Naive thymus-derived CD4-positive, alpha-beta T cell (primary cell): ENCODE measurements at places on chromosomes 5 and 9.

GRCh38 chr5:133824661-133825254, 143.7 kb downstream of the C5orf15 start:
- no peak for DNase-seq

DNA sequence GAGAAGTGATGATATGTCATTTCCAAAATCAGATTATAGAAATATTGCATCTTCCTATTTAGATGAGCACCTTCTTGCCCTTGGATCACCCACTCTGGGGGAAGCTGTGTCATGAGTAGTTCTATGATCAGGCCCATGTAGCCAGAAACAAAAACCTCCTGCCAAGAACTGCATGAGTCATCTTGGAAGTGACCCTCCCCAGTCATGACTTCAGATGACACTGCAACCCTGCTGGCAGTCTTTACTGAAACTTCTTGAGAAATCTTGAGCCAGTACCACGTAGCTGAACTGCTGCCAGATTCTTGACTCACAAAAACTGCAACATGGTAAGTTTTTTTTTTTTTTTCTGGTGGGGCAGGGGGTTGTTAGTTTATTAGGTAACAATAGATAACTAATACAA, 439.6 kb upstream of the PTGER4 start:
- DNase-seq: no peak

DNA sequence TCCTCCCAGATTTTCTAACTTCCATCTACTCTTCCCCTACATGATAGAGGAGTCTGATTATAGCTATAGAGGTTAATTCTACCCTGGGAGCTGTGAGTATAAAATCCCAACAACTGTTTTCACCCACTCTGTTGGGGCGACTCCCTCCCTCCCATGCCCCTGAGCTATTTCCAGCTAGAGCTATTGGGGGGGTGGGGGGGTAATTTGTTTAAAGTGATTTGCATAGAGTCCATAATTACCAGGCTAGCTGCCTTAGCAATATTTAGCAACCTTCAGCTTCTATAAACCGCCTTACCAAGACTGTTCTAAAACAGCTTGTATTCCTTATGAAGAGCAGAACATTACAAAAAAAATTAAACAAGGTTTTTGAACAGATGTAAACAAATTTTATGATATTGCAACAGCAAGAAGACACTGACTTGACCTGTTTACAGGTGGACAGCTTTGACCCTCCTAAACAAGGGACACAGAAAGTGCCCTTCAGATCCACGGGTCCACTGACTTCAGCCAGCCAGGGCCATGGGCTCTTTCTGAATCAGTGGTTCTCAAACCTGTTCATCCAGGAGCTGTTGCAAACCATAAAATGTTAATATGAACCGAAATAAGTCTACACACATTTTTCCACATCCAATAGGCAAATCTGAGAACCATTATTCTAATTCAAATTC, 98.2 kb downstream of the OTULIN start:
- DNase-seq: no peak

GRCh38 chr9:116953271-116953670, 266.2 kb downstream of the TRIM32 start:
- no peak for DNase-seq

DNA sequence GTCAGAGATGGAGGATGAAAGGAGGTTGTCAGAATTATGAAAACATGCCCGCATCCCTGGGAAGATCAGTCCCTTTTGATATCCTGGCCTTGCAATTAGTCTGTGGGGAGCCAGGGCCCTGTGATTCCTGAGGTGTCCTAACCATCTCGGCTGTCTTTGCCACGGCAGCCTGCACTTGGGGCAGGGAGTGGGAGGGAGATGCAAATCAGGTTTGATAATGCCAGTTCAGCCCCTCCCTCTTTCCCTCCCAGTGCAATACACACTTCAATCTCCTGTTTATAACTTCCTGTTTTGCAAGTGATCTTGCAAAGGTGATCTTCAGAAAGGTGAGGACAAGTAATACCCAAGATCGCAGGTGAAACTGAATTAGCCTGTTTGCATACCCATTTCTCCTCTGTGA, 114.0 kb upstream of the ALDH1B1 start:
- DNase-seq: no peak

GRCh38 chr5:164501344-164501743, 995.9 kb downstream of the MAT2B start:
- no peak for DNase-seq
